ENCODE measurements at places on chromosomes 3 and 15. TPM values are rescaled to one million over a fixed set of nuclear protein-coding genes. Genes with fewer than 3 reads are reported as not detected.

Gene SAXO2
- total RNA-seq, result 0.30 TPM

Gene SLC12A6
- 46.1 TPM for total RNA-seq

Gene INAFM2
- 26.2 TPM for total RNA-seq

Gene UBAP1L
- 2.2 TPM for total RNA-seq

Gene CHDH
- 0.03 TPM for total RNA-seq

Gene CTXN2
- not detected for total RNA-seq

Gene TERC
- 23.9 TPM for total RNA-seq

Gene IL17RC
- 22.2 TPM for total RNA-seq

Gene EPHA3
- total RNA-seq, result 6.7 TPM

Gene VGLL3
- 93.0 TPM for total RNA-seq

Gene KCNH8
- total RNA-seq, result not detected

Gene MESP1
- total RNA-seq, result 0.26 TPM

Gene FBLN2
- 133 TPM for total RNA-seq

Gene RASGRP1
- total RNA-seq, result 5.1 TPM

Gene GPR62
- total RNA-seq, result 0.07 TPM

Gene ACAP2
- 56.1 TPM for total RNA-seq

Gene ATP8B4
- total RNA-seq, result 1.7 TPM

Gene GOLGA6D
- not detected for total RNA-seq

Gene CCDC39
- not detected for total RNA-seq

Gene GOLGA6A
- 0.07 TPM for total RNA-seq

Gene CXCR6
- total RNA-seq, result not detected

Gene FRMD4B
- total RNA-seq, result 0.83 TPM

Gene PROK2
- not detected for total RNA-seq

Gene EFHB
- total RNA-seq, result 0.72 TPM

Gene ST8SIA2
- total RNA-seq, result not detected

Gene RPS27L
- total RNA-seq, result 254 TPM

Gene C3orf80
- total RNA-seq, result 1.8 TPM

Gene RHOV
- total RNA-seq, result 0.07 TPM

Gene TGM5
- 0.26 TPM for total RNA-seq

Gene ANKRD34C
- total RNA-seq, result not detected

Gene ACAN
- 209 TPM for total RNA-seq

Gene TRH
- total RNA-seq, result 0.20 TPM

Gene ATOSA
- total RNA-seq, result 28.9 TPM

Gene ACKR4
- 24.0 TPM for total RNA-seq

Gene CSPG4
- total RNA-seq, result 328 TPM

Gene PLSCR5
- total RNA-seq, result not detected

Gene PRR20G
- not detected for total RNA-seq

Gene PLA1A
- 0.13 TPM for total RNA-seq

Gene CD86
- total RNA-seq, result not detected

Gene SCN11A
- under 0.01 TPM for total RNA-seq

Gene CAPN3
- total RNA-seq, result 1.6 TPM

Gene BFSP2
- total RNA-seq, result not detected

Measured in smooth muscle cell of the pulmonary artery (primary cell).